Common myeloid progenitor, CD34-positive (primary cell): ENCODE measurements at places on chromosomes 7 and 10.

- H3K27ac ChIP-seq = no peak overlapping the region
- no peak for DNase-seq
- no peaks in the 10 kb centered on the region for H3K4me1 ChIP-seq
- H3K36me3 ChIP-seq = peaks cover 15% of the 10 kb centered on the region
- no peak overlapping the region for H3K4me3 ChIP-seq
- H3K27me3 ChIP-seq = no peaks in the 10 kb centered on the region
Observed at GRCh38 chr7:5228066-5228465, 38.0 kb downstream of the WIPI2 start.

DNA sequence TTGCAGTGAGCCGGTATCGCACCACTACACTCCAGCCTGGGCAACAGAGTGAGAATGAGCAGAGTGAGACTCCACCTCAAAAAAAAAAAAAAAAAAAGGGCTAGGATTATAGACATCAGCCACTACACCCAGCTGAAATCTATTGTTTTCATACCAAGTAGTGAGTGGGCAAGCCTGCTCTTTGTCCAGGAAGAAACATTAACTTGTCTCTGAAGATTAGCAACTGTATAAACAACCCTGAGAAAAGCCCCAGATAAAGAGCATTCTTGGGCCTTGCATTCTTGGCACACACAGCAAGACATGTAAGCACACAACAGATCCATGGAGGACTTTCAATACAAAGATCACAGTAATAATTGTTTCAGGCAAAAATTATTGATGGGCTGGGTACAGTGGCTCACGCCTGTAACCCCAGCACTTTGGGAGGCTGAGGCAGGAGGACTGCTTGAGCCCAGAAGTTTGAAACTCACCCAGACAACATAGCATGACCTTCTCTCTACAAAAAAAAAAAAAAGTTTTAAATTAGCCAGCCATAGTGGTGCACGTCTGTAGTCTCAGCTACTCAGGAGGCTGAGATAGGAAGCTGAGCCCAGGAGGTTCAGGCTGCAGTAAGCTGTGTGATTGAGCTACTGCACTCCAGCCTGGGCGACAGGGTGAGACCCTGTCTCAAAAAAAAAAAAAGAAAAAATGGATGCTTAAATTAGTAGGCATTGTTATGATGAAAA, 4.4 kb downstream of the PSPH start:
- peaks cover 5% of the 10 kb centered on the region for H3K4me1 ChIP-seq
- H3K27ac ChIP-seq = peak overlapping the region; percentile 25
- H3K27me3 ChIP-seq = no peaks in the 10 kb centered on the region
- H3K4me3 ChIP-seq = no peak overlapping the region
- no peak for DNase-seq
- H3K36me3 ChIP-seq = no peaks in the 10 kb centered on the region

DNA sequence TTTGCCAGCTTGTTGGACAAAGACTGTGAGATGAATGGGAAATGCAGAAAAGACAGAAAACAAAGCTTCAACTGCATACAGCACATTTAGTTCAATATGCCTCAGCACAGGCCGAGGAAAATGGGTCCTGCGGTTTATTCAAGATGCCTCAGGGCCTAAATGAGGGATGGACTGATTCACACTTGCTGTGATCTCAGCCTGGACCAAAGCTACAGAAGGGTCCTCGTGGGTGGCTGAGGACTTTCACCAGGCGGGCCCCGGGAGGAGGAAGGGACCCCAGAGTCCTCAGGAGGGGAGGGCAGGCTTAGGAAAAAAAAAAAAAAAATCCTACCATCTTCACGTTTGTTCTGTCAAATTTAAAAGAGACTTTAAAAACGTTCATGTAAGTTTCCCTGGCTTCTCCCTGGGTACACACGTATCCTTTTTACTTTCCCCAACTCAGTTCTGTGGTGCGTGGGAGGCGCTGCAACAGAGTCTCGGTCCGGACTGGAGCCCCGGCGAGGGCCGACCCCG, 624 bp upstream of the ZNF783 start:
- peak overlapping the region; percentile 59 for H3K4me3 ChIP-seq
- H3K36me3 ChIP-seq = no peaks in the 10 kb centered on the region
- no peaks in the 10 kb centered on the region for H3K4me1 ChIP-seq
- no peak overlapping the region for H3K27ac ChIP-seq
- H3K27me3 ChIP-seq = no peaks in the 10 kb centered on the region

DNA sequence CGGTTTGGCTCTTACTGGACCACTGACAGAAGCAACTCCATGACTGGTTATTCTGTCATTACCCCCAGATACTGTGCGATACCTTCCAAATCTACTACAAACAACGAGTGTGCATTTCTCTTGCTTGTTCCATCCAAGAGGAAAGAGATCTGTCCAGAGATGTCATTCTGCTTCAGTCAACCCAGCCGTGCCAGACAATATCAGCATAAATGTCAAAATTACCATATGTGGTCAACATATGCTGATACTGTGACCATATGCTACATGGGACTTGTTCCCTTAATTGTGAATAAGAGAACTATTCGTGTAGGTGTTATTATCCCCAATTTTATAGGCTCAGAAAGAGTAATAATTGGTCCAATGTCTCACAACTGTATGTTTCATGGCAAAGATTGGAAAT, 143.2 kb upstream of the PRSS1 start:
- H3K4me3 ChIP-seq = no peak overlapping the region
- no peaks in the 10 kb centered on the region for H3K27me3 ChIP-seq
- no peak overlapping the region for H3K27ac ChIP-seq
- peaks cover 25% of the 10 kb centered on the region for H3K4me1 ChIP-seq
- H3K36me3 ChIP-seq = no peaks in the 10 kb centered on the region
